Psoas muscle (tissue), 8 donors: ENCODE measurements at places on chromosomes 3 and 15. TPM values are rescaled to one million over a fixed set of nuclear protein-coding genes. Genes with fewer than 3 reads are reported as not detected.
A peak's percentile ranks its signal among the peaks of the same experiment; 100 is the strongest.

Gene RFTN1
- total RNA-seq: 11.5 TPM

Gene FILIP1L
- 147 TPM for total RNA-seq

Gene GABRG3
- total RNA-seq: not detected

Gene ADAMTS7
- total RNA-seq: 1.3 TPM

Gene CYP8B1
- not detected for total RNA-seq

- DNase-seq: no peak
- no peaks in the 10 kb centered on the region for H3K4me1 ChIP-seq
- H3K4me3 ChIP-seq: no peak overlapping the region
- H3K27me3 ChIP-seq: no peaks in the 10 kb centered on the region
- no peak overlapping the region for H3K27ac ChIP-seq
- no peaks in the 10 kb centered on the region for H3K36me3 ChIP-seq
Measured at GRCh38 chr15:70140543-70141375, 43.0 kb upstream of the TLE3 start.

DNA sequence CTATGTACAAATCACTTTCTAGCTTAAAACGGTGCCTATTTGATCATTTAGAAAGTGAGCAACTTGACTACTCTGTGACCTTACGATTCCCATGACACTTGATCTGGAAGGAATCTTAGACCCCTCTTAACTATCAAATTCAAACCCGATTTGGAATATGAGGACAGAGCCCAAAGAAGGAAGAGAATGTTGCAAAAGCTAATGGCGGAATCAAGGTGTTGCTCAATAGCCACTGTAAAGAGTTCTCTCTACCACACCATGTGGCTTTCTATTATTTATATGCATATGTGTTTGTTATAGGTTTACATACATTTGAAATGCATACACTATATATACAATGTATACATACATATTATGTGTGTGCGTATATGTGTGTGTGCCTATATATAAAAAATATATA is 39.9 kb downstream of the PYDC2 start:
- no peaks in the 10 kb centered on the region for H3K4me1 ChIP-seq
- H3K27me3 ChIP-seq: no peaks in the 10 kb centered on the region
- no peaks in the 10 kb centered on the region for H3K36me3 ChIP-seq
- DNase-seq: no peak

DNA sequence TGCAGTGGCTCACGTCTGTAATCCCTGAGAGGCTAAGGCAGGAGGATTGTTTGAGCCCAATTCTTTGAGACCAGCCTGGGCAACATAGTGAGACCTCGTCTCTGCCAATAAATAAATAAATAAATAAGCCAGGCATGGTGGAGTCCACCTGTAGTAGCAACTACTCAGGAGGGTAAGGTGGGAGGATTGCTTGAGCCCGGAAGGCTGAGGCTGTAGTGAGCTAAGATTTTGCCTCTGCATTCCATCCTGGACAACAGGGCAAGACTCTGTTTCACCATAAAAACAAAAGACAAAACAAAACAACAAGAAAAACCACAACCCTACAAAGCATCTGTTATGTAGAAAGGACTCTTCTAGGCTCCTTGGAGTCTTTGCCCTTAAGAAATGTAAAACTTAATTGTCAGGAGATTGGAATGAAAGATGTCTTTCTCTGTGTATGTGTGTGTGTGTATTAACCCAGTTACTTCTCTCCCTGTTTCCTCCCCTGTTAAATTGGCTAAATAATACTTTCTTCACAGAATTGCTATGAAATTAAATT is 9.5 kb downstream of the NECTIN3 start:
- H3K4me3 ChIP-seq: no peak overlapping the region
- no peaks in the 10 kb centered on the region for H3K36me3 ChIP-seq
- no peaks in the 10 kb centered on the region for H3K27me3 ChIP-seq
- no peak for DNase-seq
- H3K27ac ChIP-seq: no peak overlapping the region

DNA sequence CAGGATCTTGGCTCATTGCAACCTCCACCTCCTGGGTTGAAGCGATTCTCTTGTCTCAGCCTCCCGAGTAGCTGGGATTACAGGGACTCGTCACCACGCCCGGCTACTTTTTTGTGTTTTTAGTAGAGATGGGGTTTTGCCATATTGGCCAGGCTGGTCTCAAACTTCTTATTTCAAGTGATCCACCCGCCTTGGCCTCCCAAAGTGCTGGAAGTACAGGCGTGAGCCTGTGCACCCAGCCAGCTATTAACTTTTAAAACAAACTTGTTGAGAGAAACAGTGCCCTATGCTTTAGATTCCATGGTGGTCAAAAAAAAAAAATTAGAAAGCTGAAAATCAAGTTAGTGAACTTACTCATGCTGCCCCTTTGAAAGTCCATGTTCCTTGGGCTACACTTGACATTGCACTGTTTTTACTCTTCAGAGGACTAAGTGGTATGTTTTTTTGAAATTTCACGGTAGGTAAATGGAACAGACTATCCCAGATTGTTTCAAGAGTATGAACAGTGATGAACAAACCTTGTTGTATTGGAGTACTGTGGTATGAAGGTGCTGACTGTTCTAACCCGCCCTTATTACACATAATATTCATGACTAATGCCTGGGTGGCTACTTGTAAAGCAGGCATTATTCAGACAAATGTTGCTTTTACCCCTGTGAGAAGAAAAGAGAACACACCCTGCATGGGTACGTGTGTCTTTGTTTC is 206.9 kb downstream of the KLHL25 start:
- H3K36me3 ChIP-seq: no peaks in the 10 kb centered on the region
- no peak overlapping the region for H3K4me3 ChIP-seq
- peak overlapping the region; percentile 94 for H3K27ac ChIP-seq
- H3K27me3 ChIP-seq: no peaks in the 10 kb centered on the region
- no peak for DNase-seq

- no peak overlapping the region for H3K4me3 ChIP-seq
- H3K36me3 ChIP-seq: no peaks in the 10 kb centered on the region
- H3K27me3 ChIP-seq: no peaks in the 10 kb centered on the region
- H3K4me1 ChIP-seq: no peaks in the 10 kb centered on the region
Measured at GRCh38 chr3:100968932-100969906, 24.0 kb downstream of the ABI3BP start.

DNA sequence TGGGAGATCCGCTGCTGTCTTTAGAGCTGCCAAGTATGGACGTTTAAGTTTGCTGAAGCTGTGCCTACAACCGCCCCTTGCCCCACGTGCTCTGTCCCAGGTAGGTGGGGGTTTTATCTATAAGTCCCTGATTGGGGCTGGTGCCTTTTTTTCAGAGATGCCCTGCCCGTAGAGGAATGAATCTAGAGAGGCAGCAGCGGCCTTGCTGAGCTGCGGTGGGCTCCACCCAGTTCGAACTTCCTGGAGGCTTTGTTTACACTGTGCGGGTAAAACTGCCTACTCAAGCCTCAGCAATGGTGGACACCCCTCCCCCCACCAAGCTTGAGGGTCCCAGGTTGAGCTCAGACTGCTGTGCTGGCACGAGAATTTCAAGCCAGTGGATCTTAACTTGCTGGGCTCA is 83.4 kb upstream of the FGF7 start:
- H3K27ac ChIP-seq: no peak overlapping the region
- DNase-seq: no peak
- no peaks in the 10 kb centered on the region for H3K36me3 ChIP-seq
- no peaks in the 10 kb centered on the region for H3K27me3 ChIP-seq
- no peak overlapping the region for H3K4me3 ChIP-seq

GRCh38 chr3:172084871-172085556 is 45.6 kb downstream of the FNDC3B start:
- H3K27me3 ChIP-seq: no peaks in the 10 kb centered on the region
- peaks cover 65% of the 10 kb centered on the region for H3K4me1 ChIP-seq
- H3K4me3 ChIP-seq: no peak overlapping the region

- no peaks in the 10 kb centered on the region for H3K27me3 ChIP-seq
- H3K4me3 ChIP-seq: no peak overlapping the region
- no peak for DNase-seq
Measured at GRCh38 chr15:85019815-85020590, 38.3 kb downstream of the PDE8A start.

DNA sequence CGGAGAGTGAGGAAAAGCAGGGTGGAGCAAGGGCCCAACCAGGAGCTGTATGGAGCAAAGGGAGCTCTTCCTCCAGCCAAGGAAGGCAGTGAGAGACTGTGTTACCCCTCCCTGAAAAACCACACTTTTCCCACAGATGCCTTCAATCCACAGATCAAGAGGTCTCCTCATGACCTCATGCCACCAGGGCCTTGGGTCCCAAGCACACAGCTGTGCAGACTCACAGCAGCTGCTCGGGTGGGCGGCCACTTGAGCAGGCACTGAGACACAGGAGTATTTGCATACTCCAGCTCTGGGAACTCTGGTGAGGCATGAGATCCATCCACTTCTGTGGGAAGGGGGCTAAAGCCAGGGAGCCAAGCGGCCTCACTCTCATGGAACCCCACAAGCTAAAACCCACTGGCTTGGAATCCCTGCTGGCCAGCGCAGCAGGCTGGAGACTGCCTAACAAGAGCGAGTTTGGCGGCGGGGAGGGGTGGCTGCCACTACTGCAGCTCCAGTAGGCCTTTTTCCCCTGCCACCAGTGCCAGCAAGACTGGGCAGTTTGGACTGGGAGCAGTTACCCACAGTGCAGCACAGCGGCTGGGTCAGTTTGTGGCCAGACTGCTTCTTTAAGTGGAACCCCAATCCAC is 880.6 kb upstream of the ARPP21 start:
- no peaks in the 10 kb centered on the region for H3K36me3 ChIP-seq
- no peak overlapping the region for H3K27ac ChIP-seq
- DNase-seq: no peak
- no peak overlapping the region for H3K4me3 ChIP-seq
- no peaks in the 10 kb centered on the region for H3K27me3 ChIP-seq
- no peaks in the 10 kb centered on the region for H3K4me1 ChIP-seq

DNA sequence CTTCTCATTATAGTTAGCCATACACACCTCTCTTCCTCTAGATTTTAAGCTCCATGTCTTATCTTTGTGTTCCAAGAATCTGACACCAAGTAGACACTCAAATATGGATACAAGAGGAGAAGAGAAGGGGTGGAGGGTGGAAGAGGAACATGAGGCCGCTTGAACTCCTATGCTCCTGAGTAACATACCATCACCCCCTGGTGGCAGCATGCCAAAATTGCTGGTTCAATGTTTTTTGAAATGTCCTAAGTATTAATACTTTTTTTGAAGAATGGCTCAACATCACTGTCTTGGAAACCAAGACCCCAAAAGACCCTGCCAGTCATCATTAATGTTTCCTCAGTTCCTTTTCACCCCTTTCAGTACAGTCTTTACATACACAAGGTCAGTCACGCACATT is 71.8 kb upstream of the HACD2 start:
- no peak overlapping the region for H3K27ac ChIP-seq
- no peaks in the 10 kb centered on the region for H3K27me3 ChIP-seq
- no peak overlapping the region for H3K4me3 ChIP-seq
- H3K4me1 ChIP-seq: peaks cover 10% of the 10 kb centered on the region

DNA sequence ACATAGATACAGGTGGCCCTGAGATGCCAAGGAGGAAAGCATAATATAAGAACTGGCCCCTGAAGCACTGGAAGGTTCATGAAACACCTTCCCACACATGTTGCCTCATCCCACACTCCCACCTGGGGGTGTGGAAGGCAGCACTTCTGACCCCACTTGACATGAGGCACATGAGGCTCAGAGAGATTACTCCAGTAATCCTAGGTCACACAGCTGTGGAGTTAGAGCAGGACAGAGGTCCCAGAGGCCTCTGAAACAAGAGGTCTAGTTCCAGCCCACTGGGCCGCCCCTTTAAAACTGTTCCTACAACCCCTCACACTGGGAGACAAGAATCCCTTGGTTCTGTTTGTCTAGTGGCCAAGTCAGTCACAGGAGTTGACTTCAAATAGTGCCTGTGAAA is 7.2 kb downstream of the SSUH2 start:
- no peaks in the 10 kb centered on the region for H3K27me3 ChIP-seq
- no peaks in the 10 kb centered on the region for H3K36me3 ChIP-seq
- no peaks in the 10 kb centered on the region for H3K4me1 ChIP-seq
- no peak for DNase-seq
- no peak overlapping the region for H3K4me3 ChIP-seq

DNA sequence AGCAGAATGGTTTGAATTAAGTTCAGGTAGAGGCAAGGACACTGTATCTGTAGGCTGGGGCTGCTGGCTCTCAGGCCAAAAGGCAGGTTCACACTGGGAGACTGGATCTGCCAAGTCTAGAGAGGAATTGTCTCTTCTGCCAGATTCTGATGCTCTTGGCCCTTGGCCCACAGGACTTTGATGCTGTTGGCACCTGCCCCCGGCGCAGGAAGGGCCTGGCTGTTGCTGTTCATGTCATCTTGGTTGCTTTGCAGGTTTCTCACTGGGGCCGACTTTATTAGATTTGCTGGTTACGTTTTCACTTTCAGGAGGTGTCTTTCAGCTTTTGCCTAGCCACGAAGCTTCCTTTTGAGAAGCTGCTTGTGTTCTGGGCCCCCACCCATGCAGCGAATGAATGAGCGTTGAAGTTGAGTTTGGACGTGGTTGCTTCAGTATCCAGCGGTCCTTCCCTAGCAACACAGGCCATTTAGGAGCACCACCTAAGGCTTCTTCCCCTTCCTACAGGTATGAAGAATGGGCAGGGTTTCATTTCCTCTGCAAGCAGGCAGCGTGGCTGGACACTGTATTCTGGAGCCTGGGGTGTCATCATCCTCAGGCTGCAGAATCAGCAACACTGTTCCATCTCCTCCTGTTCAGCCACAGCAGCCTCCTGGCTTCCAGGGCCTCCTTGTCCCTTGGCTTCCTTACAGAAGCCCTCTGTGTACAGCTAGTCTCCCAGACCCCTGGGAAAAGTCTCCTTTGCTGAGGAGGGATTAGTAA is 65.6 kb upstream of the PRR23C start:
- DNase-seq: no peak
- no peaks in the 10 kb centered on the region for H3K27me3 ChIP-seq
- no peaks in the 10 kb centered on the region for H3K4me1 ChIP-seq
